GM23338 (cell line): ENCODE measurements at places on chromosomes 12 and 14. TPM values are rescaled to one million over a fixed set of nuclear protein-coding genes. Genes with fewer than 3 reads are reported as not detected.

SERPINA9 gene
- total RNA-seq: not detected in 2 replicates

GPR135 gene
- 0.93 and 2.2 TPM in 2 replicates for total RNA-seq

IL26 gene
- total RNA-seq: not detected in 2 replicates

HCFC2 gene
- 0.54 and 1.9 TPM in 2 replicates for total RNA-seq

SELPLG gene
- 0.56 TPM in 1 of 2 replicates, not detected in the other for total RNA-seq

PPP1R36 gene
- 0.42 TPM in 1 of 2 replicates, not detected in the other for total RNA-seq

ZFYVE26 gene
- total RNA-seq: 29.2 and 36.0 TPM in 2 replicates

RASSF9 gene
- total RNA-seq: 0.35 and 0.39 TPM in 2 replicates

KRT79 gene
- 0.21 TPM in 1 of 2 replicates, not detected in the other for total RNA-seq

MYF6 gene
- not detected in 2 replicates for total RNA-seq

ZNF268 gene
- total RNA-seq: 17.5 and 25.2 TPM in 2 replicates

MAP1LC3B2 gene
- 0.54 and 1.3 TPM in 2 replicates for total RNA-seq

BEST3 gene
- not detected in 2 replicates for total RNA-seq

RPS6KL1 gene
- total RNA-seq: 6.5 and 11.6 TPM in 2 replicates

ZFP36L1 gene
- 108 and 148 TPM in 2 replicates for total RNA-seq

PLEKHG3 gene
- total RNA-seq: 83.1 and 83.9 TPM in 2 replicates

CYP27B1 gene
- total RNA-seq: 2.7 and 6.8 TPM in 2 replicates

SMCO2 gene
- total RNA-seq: not detected in 2 replicates

GPRC5D gene
- not detected in 2 replicates for total RNA-seq

CMKLR1 gene
- total RNA-seq: 1.6 and 2.6 TPM in 2 replicates

LRIG3 gene
- total RNA-seq: 7.5 and 10.9 TPM in 2 replicates

KRT75 gene
- not detected in 2 replicates for total RNA-seq

TPH2 gene
- total RNA-seq: 1.0 and 1.4 TPM in 2 replicates

CISTR gene
- not detected in 2 replicates for total RNA-seq

RAPGEF3 gene
- total RNA-seq: 10.4 and 11.8 TPM in 2 replicates

KCNK10 gene
- 1.0 TPM in 2 replicates for total RNA-seq

RNASE12 gene
- total RNA-seq: not detected in 2 replicates

KIF21A gene
- 28.8 and 29.6 TPM in 2 replicates for total RNA-seq
